Activated T-cell treated with anti-CD3 and anti-CD28 coated beads for 4 hours (primary cell): ENCODE measurements at places on chromosomes 6 and 20.

- DNase-seq, result no peak
Measured at GRCh38 chr6:38678178-38678760, 24.7 kb downstream of the GLO1 start.

- no peak for DNase-seq
Measured at GRCh38 chr6:136962661-136963060, 40.6 kb downstream of the SLC35D3 start.

DNA sequence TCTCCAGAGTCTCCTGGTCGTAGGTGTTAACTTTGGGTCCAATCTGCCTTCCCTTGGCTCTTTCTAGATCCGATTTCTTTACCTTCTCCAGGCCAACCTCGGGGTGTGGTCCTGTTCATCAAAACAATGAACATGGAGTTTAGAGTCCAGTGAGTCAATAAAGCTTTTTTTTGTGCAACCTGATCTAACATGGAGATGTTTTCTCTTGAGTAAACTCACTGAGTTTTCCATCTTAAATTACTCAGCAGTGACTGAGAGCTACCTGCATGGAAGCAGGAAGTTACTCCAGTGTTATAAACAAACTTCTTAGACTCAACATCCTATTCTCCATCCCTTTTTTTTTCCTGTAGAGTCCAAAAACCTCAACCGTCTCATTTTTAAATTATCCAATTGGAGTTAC is 14.9 kb upstream of the SLC22A1 start:
- no peak for DNase-seq

- DNase-seq, result no peak
Measured at GRCh38 chr20:2871111-2871465, 2.2 kb upstream of the PTPRA start.

- DNase-seq, result no peak
Measured at GRCh38 chr6:10687582-10687981, 6.8 kb downstream of the C6orf52 start.

- no peak for DNase-seq
Measured at GRCh38 chr6:42503894-42504293, 52.2 kb upstream of the TRERF1 start.

DNA sequence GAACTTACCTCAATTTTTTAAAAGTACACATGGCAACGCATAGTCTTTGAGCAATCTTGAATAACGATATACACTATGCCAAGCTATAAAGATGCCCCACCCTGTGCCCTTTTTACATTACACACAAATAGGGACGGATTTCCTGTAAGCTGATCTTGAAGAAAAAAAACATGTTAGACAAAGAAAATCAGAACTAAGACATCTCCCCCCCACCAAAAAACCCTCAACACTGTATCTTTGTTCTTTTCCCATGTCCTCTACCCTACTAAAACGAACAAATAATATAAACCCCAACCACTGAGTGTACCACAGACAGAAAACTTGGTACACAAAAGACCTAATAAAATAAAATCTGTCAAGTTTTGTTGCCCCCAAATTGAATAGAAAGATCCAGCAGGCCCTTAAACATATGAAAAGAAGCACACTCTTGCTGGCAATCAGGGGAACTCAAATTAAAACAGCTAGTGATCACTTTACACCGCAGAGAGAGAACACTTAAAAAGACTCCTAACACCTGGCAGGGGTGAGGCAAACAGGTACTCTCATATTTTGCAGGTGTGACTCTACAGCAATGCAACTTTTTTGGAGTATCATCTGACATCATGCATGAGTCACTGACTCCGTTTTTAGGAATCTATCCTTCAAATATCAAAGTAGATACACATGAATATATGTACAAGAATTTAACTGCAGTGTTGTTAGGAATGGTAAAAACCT is 29.6 kb downstream of the BACH2 start:
- DNase-seq, result no peak

GRCh38 chr6:81486234-81486633 is 266.2 kb downstream of the TENT5A start:
- no peak for DNase-seq

- DNase-seq, result no peak
Measured at GRCh38 chr6:118017301-118017848, 110.3 kb downstream of the SLC35F1 start.

- no peak for DNase-seq
Measured at GRCh38 chr6:41214559-41215238, 13.4 kb upstream of the TREML4 start.

DNA sequence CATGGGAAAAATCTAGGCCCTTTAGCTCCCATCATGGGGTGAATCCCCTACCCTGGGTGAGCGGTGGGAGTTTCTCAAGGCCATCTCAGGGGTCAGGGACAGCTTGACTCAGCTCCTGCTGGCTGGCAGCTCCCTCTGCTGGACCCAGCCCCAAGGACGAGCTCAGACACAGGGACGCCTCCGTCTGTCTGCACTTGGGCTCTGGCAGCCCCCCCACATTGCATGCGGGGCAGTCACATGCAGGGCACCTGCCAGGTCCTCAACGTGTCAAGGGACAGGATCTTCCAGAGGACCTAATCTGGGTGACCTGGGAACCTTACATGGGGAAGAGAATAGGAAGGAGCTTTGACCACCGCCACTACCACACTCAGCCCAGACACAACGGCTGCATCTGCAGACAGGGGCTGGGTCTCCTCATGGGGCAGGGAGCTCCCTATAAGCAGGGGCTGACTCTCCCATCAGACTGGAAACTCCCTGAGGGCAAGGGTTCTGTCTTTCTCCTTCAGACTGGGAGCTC is 173.4 kb downstream of the MRPL14 start:
- DNase-seq, result no peak

DNA sequence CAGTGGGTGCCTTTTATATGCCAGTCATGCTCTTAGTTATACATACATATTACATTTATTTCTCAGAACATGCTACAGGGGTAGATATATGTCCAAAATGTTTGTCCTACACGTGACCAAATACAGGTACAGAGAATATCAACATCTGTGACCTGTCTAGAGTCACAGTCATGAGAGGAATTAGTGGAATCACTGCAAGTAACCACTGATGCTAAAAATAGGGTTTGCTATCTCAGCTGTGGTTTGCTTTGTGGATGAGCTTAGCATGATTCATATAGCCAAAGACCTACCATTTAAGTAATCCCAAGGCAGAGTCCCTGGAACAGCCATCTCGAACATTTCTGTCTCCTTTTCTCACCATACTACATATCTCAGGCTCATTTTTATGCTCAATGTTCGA is 32.3 kb downstream of the GSTA3 start:
- DNase-seq, result no peak

DNA sequence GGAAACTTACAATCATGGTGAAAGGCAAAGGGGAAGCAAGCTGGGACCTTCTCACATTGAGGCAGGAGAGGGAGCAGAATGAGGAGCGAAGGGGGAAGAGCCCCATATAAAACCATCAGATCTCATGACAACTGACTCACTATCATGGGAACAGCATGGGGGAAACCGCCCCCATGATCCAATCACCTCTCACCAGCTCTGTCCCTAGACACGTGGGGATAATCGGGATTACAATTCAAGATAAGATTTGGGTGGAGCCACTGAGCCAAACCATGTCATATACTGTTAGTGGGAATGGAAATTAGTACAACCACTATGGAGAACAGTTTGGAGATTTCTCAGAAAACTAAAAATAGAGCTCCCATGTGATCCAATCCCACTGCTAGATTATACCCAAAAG is 163.7 kb downstream of the MANEA start:
- DNase-seq, result no peak
